ENCODE measurements at places on chromosomes 7 and 10.
A peak's percentile ranks its signal among the peaks of the same experiment; 100 is the strongest.

DNA sequence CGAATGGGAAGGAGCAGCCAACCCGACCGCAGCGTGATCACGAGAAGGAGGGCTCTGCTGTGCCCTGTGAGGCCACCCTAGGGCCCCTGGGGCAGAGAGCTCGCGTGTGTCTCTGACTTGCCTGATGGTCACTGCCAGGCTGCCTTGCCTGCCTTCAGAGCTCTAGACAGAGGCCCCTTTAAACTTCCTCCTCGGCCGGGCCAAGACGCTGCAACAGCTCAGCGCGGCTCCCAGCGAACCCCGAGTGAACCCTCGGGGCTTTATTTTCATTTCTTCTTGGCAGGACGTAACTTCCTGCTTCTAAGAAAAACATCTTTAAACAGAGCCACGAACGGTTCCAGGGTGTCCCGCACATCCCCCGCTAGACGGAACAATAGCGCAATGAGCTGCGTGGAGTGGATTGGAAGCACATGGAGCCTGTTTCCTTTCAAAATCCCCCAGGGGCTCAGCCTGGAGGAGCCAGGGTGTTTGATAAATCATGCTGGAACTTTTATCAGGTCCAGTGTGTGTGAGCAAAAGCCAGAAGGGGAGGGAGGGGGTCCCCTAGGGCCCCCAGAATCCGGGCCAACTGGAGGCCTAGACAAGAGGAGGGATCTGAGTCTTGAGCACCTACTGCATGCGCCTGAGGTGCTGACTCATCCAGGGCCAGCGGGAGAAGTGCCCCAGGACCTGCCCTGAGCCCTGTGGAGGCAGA lies 134.1 kb upstream of the GDF10 start:
- no peak for DNase-seq

DNA sequence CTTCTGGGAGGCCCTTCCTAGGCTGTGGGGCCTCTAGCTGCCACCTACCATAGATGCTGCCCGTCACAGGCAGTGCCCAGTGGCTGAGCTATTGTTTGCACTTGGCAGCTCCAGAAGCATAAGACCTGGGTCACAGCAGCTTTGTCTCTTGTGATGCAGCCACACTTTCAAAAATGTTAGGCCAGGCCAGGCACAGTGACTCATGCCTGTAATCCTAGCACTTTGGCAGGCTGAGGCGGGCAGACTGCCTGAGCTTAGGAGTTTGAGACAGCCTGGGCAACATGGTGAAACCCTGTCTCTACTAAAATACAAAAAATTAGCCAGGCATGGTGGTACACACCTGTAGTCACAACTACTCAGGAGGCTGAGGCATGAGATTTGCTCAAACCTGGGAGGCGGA lies 9.5 kb upstream of the KAZALD1 start:
- DNase-seq = no peak

- DNase-seq = no peak
These were observed 86.8 kb upstream of the STEAP1B start for GRCh38 chr7:22586786-22587140.

- no peak for DNase-seq
These were observed 1.9 kb upstream of the CYP26A1 start for GRCh38 chr10:93071674-93072224.

DNA sequence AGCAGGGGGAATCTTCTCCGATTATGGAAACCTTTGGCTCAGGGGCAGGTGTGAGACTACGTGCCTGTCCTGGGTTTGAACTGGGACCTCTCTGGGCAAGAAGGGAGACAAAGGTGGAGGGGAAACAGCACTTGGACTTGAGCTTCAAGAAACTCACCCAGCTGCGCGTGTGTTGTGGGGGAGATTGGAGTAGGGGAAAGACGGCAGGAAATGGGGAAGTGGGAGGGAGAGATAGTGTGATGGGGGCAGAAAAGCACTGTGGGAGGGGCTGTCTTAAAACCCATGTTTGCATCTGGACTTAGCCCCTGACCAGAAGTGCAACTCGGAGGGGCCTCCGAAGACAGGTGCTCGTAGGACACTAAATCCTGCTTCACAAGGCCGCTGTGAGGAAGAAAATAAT lies 107.0 kb downstream of the HIP1 start:
- DNase-seq = no peak

DNA sequence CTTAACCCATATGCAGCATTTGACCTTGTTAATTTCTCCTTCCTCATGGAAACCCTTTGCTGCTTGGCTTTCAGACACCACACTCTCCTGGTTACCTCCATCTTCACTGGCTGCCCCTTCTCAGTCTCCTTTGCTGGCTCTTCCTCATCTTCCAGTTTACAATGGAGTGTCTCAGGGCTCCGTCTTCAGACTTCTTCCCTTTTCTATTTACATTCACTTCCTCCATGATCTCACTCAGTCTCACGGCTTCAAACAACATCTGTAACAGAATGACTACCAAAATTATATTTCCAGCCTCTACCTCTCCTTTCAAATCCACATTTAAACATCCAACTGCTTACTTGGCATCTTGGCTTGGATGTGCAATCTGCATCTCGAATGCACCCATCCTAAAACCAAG lies 140.4 kb downstream of the DKK1 start:
- DNase-seq = no peak

- DNase-seq = no peak
These were observed 16.5 kb downstream of the AIFM2 start for GRCh38 chr10:70115948-70116682.

DNA sequence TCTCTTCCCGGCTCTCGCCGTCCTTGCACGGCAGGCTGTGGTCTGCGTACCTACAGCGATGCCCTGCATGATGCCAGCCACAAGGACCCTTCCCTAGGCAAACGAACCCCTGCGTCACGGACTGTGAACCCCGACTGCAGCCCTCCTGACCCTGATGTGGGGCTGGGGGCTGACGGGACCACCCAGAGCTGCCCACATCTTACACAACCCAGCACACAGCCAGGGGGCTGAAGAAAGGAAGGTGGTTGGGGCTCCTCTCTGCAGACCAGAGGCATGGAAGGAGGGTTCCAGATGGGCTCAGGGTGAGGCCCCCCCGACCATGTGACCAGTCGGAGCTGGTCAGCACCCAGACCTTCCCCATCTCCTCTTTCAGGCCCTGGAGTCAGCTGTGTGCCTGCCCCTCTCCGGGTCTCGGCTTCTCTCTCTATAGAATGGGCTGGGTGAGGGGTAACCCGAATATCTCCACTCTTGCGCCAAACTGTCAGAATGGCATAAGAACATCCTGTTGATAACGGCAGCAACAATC lies 41.4 kb downstream of the EBF3 start:
- DNase-seq = no peak

DNA sequence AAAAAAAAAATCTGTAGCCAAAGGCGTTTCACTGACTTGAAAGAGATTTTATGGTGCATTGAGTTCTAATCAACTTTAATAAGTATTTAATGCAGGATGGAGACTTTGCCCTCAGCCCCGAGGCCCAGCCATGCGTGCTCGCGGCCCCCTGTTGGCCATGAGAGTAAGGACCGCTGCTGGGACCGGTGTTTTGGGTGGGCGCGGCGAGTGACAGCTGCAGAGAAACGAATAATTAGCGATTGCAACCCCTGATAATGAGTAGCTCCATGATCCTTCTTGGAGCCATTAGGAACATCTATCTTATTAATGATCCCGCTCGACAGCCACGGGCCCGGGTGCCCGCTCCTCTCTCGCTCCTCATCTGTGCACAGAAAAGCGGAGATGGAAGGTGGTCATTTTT lies 347.4 kb downstream of the RPS24 start:
- DNase-seq = no peak

- DNase-seq = no peak
These were observed 70.5 kb upstream of the DNAJB6 start for GRCh38 chr7:157266272-157266671.

- peak; percentile 77 for DNase-seq
These were observed 30.1 kb upstream of the CDHR3 start for GRCh38 chr7:105932835-105933477.

GRCh38 chr10:14184841-14185315 lies 145.8 kb downstream of the FRMD4A start:
- DNase-seq = no peak

DNA sequence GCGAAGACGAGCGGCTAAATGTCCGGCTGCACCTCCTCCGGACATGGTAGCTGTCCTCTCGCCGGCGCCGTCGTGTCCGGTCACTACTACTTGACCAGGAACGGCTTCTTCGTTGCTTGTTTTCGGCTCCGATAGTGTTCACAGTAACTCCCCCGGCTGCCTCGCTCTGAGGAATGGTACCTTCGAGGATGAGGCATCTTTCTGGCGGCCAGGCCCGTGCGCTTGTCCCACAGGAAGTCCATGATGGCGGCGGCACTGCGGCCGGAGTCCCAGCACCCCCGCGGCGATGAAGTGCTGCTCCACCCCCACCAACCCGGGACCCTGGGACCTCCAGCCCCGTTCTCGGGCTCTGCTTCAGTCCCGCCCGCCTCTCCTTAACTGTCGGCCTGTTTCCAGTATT lies 11.0 kb upstream of the CCDC126 start:
- DNase-seq = no peak

GRCh38 chr7:47432671-47433563 lies 149.0 kb downstream of the TNS3 start:
- no peak for DNase-seq

- peak; percentile 56 for DNase-seq
These were observed 70.2 kb upstream of the FGFR2 start for GRCh38 chr10:121668314-121669027.

- no peak for DNase-seq
These were observed 302.5 kb downstream of the BMPER start for GRCh38 chr7:34207810-34208209.

GRCh38 chr10:16049782-16050181 lies 189.5 kb upstream of the MINDY3 start:
- no peak for DNase-seq

DNA sequence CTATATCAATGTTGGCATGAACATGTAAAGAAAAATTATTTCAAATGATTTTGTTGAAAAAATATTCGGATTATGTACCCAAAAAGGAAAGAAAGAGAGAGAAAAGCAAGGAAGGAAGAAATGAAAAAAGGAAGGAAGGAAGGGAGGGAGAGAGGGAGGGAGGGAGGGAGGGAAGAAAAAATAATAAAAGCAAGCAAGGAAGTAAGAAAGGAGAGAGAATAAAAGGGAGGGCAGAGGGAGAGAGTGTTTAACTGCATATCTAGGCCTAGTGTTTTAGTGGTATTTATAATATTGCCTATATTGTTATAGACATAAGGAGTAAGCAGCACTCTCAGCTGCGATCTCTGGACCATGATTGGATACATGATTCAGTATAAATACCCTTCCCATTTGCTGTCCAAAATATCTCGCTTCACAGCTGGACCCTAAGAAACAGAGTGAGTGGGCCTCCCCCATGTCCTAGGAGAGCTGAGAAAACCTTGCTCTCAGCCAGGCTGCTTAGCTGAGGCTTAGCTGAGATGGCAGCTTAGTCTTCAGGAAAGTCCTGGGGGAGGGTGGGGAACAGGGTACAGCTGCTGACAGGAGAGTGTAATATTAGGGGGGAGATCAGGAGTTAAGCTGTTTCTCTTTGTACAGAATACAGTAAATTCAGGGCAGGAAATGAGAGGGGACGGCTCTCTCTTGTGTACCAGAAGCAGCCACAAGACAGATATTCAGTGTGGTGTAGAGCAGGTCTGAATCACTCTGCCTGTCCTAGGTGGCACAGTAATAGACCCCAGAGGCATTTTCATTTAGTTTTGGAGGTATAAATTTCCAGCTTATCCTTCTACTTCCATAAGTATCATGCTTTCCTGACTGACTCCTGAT lies 66.8 kb upstream of the TARP start:
- DNase-seq = no peak

DNA sequence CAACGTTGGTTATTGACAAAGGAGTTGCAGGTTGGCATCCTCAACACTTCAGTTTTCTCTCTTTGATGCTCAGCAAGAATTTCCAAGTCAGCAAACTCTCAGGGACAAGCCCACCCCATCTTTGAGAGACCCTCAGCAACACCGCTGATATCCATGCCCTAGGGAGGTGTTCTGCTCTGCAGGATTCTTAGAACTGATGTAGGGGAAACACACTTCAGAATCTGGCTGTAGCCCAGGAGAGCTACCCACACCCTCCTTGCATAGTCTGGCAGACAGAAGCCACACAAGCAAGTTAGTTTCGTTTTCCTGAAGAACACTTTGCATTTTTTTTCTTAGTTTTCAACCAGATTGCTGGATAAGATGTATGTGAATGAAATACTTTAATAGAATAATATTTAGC lies 822 bp downstream of the SAMD9L start:
- no peak for DNase-seq

DNA sequence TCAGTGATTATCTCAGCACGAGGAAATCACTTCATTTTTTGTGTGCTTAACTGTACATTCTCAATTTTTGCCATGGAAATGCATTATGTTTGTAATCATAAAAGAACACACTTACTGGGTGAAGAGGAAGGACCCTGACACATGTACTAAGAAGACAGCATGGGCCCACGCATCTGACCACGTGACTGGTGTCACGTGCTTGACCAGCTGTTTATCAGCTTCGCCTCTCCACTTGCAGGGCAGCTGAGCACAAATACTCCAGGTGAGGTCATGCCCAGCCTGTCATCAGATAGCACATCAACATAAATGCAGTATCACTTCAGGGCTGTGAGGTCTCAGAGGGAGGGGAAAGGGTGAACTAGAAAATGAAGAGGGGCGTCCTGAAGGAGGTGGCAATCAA lies 179.8 kb downstream of the EBF3 start:
- DNase-seq = peak; percentile 48

- no peak for DNase-seq
These were observed 703 bp upstream of the HILPDA start for GRCh38 chr7:128454808-128455542.

- no peak for DNase-seq
These were observed 12.1 kb upstream of the TRPV6 start for GRCh38 chr7:142897691-142898090.

- DNase-seq = no peak
These were observed 42.8 kb upstream of the RABGEF1 start for GRCh38 chr7:66697449-66698438.

DNA sequence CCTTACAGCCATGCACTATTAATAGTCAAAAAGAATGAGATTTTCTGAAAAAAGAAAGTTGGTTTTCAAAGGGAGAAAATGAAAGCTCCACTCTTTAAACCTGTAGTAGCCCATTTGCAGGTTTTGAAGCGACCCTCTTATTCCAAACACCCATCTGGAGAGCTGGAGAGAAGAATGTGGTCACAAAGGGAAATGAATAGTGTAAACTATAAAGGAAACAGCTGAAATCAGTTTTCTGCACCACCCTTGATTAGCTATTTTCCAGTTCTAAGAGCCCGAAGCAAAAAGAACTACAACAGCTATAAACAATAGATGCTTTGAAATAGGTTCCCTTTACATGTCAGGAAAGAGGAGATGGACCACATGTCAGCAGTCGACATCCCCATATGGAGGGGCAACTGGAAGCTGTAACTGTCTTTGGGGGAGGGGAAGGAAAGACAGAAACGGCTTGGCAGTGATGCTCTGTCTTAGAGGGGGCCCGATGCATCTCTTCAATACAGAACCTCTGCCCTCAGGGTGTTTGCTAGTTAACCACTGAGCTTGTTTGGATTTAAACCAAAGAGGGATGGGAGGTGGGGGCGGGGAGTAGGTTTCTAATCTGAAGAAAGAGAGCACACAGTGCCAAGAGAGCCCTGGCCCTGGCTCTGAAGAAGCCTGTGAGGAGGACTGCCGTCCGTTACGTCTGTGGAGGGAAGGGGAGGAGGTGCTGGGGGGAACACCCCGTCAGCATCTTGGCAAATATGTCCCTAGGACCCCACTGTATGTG lies 55.3 kb downstream of the CPVL start:
- DNase-seq = peak; percentile 56

Measured in NCI-H2171 treated with DMSO at 0.1 percent for 48 hours (cell line).